ENCODE measurements at places on chromosomes 12 and 14. TPM values are rescaled to one million over a fixed set of nuclear protein-coding genes. Genes with fewer than 3 reads are reported as not detected.

DNA sequence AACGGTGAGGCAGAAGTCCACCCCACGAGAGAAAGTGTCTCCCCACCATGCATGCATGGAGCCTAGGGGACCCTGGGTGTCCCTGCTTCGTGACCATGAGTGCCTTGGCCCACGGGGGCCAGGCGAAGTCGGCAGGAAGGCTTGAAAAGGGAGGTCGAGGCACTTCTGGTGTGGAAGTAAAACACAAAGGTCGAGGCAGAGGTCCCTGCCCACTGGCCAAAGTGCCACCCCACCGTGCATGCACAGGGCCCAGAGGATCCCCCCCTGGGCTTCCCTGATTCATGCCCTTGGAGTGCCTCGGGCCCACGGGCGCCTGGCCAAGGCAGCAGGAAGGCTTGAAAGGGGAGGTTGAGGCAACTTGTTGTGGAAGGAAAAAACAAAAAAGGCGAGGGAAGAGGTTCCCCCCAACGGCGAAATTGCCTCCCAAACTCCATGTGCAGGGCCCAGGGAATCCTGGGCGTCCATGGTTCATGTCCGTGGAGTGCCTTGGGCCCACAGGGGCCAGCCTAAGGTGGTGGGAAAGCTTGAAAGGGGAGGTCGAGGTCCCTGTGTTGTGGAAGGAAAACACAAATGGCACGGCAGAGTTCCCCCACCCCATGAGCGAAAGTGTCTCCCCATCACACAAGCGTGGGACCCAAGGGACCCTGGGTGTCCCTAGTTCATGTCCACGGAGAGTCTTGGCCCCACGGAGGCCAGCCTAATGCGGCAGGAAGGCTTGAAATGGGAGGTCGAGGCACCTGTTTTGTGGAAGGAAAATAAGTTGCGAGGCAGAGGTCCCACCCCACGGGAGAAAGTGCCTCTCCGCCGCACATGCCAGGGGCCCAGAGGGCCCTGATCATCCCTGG, 372.1 kb downstream of the ALG10 start:
- DNase-seq = peak; percentile 27

The IFNG-AS1 gene
- total RNA-seq = not detected

DNA sequence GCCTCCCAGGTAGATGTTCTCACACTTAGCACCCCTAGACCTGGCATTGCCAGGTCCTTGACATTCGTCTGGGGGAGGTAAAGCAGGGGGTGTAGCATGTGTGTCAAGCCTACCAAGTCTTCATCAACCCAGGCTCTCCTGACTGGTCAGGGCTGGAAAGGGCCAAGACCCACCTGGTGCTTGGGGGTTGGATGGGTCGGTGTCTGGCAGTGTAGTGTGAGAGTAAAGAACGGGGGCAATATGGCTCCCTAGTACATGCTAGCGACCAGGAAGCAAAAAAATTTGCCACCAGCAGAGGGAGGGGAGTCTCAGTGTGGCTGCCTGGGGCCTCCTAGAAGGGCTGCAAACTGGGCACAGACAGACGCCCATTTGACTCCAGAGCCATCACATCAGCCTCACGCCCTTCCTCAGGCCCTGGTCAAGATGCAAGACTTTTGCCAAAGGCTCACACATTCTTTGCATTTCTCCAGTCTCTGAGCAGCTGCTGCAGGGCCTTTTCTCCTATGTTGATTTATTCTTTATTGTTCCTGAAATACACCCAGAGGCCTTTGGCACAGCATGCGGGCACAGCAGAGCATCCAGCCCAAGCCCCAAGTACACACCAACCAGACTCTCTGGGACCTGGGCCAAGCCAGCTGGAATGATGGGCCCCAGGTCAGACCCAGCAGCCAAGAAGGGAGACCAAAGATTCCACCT, 38.3 kb upstream of the PNMA1 start:
- peak; percentile 93 for DNase-seq

The ACOT4 gene
- 9.9 TPM for total RNA-seq

The SCARB1 gene
- 170 TPM for total RNA-seq

DNA sequence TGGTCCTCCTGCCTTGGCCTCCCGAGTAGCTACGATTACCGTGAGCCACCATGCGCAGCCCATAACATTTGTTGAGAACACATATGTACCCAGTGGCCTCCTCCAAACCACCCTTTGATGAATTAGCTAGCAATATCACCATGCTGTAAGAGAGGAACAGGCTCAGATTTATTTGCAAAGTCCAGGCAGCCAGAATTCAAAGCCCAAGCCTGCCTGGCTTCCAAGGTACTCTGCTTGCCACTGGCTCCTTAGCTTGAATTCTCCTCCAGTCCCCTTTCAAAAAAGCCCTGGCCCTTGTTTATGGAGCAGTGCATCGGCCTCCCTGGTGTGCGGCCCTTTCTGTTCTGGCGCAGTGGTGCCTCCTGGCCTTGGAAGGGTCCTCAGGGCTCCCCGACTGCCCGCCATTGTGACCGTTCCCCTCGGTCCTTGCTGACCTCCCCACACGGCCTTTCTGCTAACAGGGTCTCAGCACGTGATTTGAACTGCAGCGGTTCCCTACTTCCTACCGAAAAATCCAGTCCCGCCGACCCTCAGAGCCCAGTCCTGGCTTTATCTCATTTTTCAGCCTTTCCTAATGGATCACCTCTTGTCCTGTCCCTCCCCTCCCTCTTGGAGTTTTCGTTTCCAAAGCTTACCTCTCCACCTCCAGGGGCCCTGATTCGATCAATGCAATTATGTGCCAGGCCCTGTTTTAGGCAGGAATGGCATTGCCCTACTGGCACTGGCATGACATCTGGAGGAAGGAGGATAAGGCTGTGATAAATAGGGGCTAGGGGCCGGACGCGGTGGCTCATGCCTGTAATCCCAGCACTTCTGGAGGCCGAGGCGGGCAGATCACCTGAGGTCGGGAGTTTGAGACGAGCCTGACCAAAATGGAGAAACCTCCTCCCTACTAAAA, 22.0 kb downstream of the SLC25A29 start:
- peak; percentile 46 for DNase-seq

GRCh38 chr12:40565029-40565633, 127.1 kb upstream of the CNTN1 start:
- no peak for DNase-seq

DNA sequence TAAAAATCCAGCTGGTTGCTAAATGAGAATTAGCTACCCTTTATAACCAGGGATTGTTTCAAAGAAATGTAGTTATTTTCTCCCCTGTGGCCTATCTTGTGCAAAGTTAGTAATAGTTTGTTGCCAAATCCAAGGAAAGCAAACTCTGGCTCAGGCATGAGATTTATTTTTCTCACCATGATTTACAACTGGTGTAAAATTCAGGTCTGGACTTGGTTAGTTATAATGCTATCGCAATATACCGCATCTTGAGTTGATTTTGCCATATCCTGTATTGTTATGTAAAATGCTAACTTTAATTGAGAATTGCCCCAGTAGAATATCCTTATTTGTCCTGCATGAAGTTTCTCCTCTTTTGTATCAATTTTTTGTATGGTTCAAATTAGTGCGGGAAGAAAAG, 135.5 kb downstream of the CRADD start:
- DNase-seq = no peak

DNA sequence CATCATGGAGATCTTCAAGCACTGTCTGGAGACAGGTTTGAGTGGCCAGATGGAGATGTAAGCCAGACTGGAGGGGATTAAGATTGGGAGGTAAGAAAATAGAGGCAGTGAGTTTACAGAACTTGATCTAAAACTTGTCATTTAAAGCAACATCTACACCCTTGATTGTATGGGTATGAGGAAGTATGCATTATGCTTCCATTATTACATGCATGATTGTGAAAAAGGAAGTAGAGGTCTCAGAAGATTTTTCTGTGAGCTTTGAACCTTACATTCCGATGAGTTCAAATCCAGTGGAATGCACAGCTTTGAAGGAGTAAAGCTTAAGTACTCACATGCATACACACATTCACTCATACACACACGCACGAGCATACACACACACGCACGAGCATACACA, 550.8 kb downstream of the MED13L start:
- DNase-seq = no peak

Data from left lobe of liver (tissue), 2 donors.